Activated CD4-positive, CD25-positive, alpha-beta regulatory T cell (primary cell): ENCODE measurements at places on chromosomes 1 and 21.

- DNase-seq: no peak
Observed at GRCh38 chr1:17819129-17819802, 64.1 kb downstream of the ACTL8 start.

GRCh38 chr21:26659182-26659581 lies 86.1 kb upstream of the CYYR1 start:
- no peak for DNase-seq

DNA sequence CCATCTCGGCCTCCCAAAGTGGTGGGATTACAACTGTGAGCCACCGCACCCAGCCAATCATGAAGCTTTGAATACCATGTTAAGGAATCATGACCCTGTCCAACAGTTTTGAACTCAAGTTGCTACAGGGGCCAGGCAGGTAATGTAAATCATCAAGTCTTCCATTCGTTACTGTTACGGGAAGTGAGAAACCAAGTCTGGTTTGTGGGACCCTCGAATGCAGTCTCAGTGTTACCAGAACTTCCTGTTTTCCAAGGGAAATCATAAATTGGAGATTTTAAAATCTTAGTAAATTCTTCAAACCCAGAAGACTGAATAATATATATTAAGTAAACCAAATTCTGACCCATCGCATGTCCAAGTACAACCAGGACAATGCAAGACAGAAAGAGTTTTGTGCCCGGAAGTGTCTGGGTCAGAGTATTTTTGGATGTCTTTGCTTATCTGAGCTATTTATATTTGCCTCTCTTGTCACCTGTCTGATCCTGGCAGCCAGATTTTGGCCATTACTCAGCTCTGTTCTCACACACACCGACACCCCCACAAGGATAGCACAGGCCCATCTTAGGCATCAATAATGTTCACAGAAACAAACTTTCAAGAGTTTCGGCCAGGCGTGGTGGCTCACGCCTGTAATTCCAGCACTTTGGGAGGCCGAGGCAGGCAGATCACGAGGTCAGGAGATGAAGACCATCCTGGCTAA lies 8.8 kb downstream of the ATP5IF1 start:
- DNase-seq: no peak

DNA sequence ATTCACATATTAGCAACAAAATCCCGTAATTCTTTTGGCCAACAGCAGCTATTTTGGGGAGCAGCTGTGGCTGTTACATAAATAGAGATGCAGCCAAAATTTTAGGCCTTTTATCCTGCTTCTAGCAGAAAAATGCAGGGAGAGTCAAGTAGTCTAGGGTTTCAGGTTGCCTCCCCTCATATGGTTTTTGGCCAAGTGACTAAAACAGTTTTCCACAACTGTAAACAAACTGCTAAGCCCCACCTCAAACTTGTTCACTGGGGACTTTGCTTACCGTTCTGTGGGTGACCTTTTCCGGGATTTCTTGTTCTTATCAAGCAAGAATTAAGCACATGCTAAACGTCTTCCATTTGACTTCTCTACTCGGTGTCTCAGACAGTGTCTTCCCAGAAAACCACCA lies 133.4 kb downstream of the EDEM3 start:
- no peak for DNase-seq

DNA sequence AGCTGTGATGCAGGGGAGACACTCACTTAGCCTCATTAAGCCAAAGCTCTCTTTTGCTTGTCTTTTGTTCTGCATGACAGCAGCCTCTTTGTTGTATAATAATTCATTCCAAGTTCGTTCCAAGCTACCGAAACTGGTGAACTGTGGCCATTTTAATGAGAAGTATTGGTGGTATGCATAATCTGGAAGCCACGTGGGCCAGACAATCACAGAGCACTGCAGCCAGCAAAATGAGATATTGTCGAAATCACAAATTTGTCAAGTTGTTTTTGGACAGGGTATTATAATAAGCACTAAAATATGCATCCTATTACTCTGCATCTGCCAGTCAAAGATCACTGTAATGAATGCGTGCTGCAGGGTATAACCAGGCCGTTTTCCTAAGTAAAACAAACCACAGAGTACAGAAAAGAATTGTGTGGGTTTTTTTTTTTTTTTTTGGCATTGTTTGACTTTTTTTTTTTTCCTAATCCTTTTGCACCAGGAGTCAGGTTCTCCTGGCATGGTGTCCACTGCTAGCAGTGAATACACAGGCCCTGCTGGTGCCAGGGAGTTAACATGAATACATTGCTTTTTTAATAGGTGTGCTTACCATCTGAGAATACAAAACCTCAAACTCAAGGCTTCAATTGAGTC lies 423.9 kb downstream of the PTBP2 start:
- no peak for DNase-seq

DNA sequence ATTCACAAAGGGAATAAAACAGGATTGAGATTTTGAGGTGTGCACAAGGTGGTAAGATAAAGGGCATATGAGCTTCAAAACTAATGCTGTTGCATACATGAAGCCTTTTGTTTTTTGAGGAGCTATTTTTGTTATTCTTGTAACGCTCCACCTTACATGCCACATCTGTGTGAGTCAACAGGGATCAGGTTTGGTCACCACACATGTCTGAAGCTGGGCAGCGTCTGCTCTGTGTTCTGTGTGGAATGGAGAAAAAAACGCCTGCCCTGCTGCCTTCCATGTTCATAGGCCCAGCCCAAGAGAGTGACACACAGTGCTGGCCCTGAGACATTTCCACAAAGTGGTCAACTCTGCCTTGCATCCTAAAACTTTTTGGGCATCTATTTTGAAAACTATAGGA lies 67.7 kb downstream of the MPZL1 start:
- no peak for DNase-seq

GRCh38 chr1:189787201-189787600 lies 690.5 kb downstream of the BRINP3 start:
- no peak for DNase-seq

- no peak for DNase-seq
Observed at GRCh38 chr1:21117597-21118001, 59.1 kb downstream of the EIF4G3 start.

DNA sequence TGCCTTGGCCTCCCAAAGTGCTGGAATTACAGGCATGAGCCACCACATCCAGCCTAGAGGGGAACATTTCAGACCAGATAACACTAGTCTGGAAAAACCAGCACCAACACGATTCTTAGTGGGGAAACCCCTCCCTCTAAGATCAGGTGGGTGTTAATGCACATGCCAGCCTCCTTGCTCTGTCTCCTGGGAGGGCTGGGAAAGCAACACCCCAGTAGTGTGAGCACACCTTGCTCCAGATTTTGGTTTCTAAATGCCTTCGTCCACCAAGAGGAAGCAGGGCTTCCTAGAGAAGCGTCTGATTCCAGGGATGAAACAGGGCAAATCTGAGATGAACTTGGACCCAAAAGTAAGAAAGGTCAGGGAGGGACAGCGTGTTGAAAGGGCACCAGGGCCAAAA lies 2.2 kb upstream of the KRTAP10-4 start:
- DNase-seq: no peak

- no peak for DNase-seq
Observed at GRCh38 chr1:110336300-110337039, 2.7 kb upstream of the RBM15 start.

- no peak for DNase-seq
Observed at GRCh38 chr1:172724765-172725613, 66.1 kb downstream of the FASLG start.

DNA sequence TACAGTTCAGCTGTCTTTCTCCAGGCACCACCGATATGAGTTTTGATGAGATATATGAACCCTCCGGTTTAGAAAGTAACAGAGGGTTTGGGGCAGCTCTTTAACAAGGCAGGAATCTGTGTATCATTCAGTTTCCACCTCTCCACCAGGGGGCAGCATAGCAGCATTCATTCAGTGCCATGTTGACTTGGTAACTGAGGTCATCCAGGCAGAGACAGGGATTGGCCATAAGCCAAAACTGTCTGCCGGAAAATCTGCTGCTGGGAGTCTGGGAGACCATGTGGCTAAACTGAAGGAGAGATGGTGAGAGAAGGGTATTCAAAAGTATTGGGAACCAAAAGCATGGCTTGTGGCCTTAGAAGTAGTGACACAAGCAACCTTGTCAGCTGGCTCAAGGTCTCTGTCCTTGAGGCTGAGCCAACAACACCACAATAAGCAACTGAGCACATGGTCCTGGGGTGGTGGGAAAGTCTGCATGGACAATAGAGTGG lies 98.5 kb downstream of the LMX1A start:
- DNase-seq: no peak

- DNase-seq: no peak
Observed at GRCh38 chr1:32216566-32216965, 5.6 kb downstream of the TMEM234 start.

- no peak for DNase-seq
Observed at GRCh38 chr1:182698971-182699370, 14.6 kb upstream of the RGS8 start.

- DNase-seq: no peak
Observed at GRCh38 chr1:37035796-37036666, 1.7 kb upstream of the GRIK3 start.

DNA sequence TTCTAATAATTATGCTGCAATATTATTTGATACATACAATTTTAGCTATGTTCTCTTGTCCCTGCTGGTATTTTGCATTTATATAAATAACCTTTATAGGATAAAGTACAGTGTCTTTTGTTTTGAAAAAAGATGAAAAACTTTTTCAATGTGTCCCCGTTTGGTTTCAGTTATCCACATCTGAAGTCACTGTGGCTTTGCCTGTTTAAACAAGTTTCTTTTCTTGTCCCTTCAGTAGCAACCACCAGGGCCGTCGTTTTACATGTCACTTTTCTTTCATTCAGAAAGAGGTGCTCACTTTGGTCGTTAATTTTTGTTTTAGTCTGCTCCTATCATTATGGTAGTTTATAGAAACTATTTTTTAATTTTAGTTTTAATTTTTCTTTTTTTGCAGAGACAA lies 41.4 kb downstream of the RABGAP1L start:
- DNase-seq: no peak

- DNase-seq: no peak
Observed at GRCh38 chr1:111289371-111289770, 1.3 kb upstream of the CHIA start.

GRCh38 chr1:108521990-108522393 lies 37.9 kb upstream of the EEIG2 start:
- DNase-seq: no peak

GRCh38 chr1:107706182-107706581 lies 258.8 kb downstream of the VAV3 start:
- no peak for DNase-seq

DNA sequence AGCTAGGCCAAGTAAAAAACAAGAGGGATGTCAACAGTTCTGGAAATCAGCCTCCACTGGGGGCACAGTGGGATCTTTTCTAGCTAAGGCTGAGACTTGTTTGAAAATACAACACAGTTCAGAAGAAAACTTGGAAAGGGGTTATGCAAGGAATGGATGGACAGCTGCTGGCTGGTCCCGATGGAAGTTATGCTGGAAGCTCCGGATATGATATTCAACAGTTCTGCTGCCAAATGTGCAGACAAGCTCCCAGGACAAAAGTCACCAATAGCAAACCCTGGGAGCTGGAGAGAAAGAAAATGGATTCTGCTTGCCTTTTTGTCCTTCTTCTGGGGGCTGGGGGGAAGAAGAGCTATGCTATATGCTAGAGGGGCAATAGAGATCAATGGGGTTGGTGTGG lies 14.3 kb downstream of the LMX1A start:
- DNase-seq: no peak

- no peak for DNase-seq
Observed at GRCh38 chr1:242002072-242002471, 3.2 kb upstream of the MAP1LC3C start.

DNA sequence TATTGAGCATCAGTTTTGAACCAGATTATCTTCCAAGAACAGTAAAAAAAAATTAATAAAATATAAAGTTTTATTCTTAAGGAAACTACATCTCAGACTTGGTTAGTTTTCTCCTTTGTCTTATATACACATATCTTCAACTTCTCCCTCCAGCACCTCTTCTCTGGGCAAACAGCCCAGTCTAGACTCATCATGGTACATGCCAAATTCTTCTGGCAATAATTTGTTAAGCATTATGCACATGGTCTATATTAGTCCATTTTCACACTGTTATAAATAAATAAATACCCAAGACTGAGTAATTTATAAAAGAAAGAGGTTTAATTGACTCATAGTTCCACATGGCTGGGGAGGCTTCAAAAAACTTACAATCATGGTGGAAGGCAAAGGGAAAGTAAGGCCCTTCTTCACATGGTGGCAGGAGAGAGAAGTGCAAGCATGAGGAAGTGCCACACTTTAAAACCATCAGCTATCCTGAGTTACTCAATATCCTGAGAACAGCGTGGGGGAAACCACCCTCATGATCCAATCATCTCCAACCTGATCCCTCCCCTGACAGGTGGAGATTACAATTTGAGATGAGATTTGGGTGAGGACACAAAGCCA lies 108.7 kb upstream of the RNPC3 start:
- no peak for DNase-seq

GRCh38 chr1:167373986-167374385 lies 144.3 kb downstream of the CD247 start:
- no peak for DNase-seq
